Dermis blood vessel endothelial cell (primary cell): ENCODE measurements at places on chromosomes 5 and 9. TPM values are rescaled to one million over a fixed set of nuclear protein-coding genes. Genes with fewer than 3 reads are reported as not detected.

The SOX30 gene
- total RNA-seq, result under 0.01 and 0.09 TPM in 2 replicates

The C5orf52 gene
- not detected in 2 replicates for total RNA-seq

The SPINK7 gene
- total RNA-seq, result not detected in 2 replicates

The CDX1 gene
- not detected in 2 replicates for total RNA-seq

The OR1J2 gene
- not detected in 2 replicates for total RNA-seq

The CXCL14 gene
- 0.09 and 0.34 TPM in 2 replicates for total RNA-seq
